ENCODE measurements at places on chromosomes 4 and X.

DNA sequence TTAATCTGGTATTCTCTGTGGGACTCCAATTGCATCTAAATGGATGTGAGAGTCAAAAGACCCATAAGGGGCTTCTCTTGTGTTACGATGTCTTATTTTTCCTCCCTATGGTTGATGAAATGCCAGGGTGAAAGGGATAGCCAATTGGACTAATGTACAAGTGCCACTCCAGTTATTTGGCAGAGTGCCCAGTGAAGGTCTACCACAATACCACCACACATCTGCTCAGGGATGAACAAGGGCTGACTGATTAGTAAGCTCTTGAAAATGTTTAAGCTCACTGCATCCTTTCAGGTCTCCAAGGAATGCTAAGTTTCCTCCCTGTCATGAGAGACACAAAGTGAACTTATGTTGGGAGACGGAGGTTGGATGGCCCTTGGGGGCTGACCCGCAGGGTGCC, 57.8 kb downstream of the HEPH start:
- no peak for DNase-seq

DNA sequence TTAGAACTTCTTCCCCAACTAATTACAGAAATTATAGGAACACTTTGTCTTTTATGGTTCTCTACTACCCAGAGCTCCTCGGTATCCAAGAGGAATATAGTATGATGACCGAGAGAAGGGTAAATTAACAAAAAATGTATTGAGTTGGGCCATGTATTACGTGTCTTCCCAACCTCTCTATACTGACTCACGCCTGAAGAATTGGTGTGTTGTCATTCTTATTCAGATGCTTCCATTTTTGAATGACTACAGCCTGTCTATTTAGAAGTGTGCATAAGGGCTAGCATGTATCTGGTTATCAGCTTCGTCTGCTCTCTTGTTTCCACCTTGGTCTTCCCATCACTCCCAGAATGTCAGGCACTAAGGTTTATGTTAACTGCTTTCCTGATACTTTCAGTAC, 24.5 kb upstream of the SCD5 start:
- DNase-seq, result no peak

DNA sequence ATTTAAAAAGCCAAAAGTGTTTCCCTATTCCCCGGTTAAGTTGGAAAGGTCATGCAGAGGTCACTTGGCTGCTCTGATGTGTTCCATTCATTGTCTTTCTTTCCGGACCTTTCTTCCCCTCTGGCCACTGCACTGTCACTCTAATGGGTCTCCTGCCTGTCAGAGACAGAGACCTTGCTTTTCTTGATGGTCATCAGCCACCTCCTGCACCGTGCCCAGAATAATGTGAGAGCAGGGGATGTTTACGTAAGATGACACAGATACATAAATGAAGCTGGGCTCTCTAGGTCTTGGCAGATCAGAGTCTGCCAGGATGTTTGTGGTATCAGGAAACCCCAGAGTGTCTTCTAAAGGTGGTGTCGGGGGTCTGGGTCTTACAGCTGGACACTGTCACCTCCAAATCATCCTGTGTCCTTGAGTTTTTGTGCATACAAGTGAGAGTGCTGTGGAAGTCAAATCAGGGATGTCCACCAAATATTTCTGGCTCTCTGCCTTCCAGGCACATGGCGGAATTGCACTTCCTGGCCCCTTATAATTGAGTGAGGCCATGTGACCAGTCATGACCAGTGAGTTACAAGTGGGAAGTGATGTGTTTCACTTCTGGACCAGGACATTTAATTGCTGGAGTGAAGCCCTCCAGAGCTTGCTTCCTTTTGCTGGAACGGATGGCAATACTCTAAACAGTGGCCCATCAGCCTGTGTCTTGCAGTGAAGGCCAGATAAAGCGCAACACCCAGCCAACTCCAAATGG, 130.6 kb upstream of the ATP6AP2 start:
- no peak for DNase-seq

- DNase-seq, result no peak
These were observed 17.2 kb upstream of the HOPX start for GRCh38 chr4:56698329-56698728.

DNA sequence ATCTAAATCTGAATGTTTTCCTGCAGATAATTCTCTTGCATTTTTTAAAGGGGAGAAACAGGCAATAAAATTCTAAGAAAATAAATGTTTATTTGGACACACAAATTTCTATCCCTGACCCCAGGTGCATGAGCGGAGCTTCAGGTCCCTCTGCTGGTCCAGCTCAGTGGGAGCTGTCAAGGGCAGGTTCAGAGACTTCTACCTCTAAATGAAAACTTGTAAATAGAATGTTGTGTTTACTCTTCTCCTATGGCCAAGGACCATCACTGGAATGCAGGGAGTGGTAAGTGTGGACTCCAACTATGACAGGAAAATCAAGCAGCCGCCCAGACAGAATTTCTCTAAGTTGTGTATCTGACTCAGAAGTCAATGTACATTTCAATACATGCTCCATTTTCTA, 148.6 kb upstream of the TTC29 start:
- no peak for DNase-seq

DNA sequence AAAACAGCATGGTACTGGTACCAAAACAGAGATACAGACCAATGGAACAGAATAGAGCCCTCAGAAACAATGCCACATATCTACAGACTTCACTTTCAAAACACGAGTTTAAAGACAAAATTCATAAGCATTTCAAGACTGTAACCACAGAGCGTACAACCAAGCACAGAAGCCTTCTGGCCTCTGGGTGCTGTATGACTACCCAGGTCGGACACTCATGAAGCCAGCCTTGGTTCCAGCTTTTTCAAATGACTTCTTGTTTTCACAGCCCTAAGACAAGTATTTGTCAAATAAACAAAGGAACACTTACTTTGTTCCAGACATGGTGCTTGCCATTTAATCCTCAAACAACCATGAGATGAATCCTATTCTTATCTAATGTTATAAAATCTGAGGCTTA, 536.1 kb upstream of the NR3C2 start:
- DNase-seq, result no peak

- no peak for DNase-seq
These were observed 24.9 kb upstream of the MTM1 start for GRCh38 chrX:150543230-150544155.

DNA sequence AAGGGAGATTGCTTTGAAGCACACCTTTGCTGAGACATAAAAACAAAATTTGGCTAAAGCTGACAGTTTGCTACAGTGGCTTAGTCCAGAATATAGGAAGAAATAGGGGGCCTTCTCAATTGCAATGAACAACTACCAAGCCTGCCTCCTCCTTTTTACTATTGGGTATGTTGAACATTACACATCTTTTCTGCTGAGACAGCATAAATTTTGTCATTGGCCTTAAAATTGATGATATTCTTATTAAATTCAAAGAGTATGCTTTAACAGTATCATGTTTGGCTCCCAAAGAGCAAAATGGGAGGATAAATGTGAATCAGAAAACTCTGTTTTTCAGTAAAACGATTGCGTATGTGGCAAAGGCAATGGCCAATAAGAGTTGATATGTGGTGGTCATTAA, 721.9 kb upstream of the IGFBP7 start:
- no peak for DNase-seq

DNA sequence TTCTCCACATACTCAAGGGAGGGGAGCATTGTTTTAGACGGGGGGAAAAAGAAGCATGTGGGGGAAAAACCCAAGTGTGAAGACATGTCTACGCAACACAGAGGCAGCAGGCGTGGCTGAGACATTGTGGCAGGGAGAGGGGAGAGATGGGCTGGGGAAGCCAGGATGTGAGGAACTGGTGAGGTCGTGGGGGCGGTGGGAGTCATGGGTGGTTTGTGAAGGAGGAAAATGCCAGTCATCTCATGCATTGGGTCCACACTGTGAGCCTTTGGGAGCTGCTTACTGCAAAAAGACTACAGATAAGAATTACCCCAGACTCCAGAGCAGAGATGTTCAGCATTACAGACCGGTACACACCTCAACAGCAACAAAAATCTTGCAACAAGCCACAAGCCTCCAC, 2.1 kb downstream of the JAKMIP1 start:
- DNase-seq, result no peak

GRCh38 chr4:152990471-152991131, 54.5 kb downstream of the FHDC1 start:
- DNase-seq, result no peak

DNA sequence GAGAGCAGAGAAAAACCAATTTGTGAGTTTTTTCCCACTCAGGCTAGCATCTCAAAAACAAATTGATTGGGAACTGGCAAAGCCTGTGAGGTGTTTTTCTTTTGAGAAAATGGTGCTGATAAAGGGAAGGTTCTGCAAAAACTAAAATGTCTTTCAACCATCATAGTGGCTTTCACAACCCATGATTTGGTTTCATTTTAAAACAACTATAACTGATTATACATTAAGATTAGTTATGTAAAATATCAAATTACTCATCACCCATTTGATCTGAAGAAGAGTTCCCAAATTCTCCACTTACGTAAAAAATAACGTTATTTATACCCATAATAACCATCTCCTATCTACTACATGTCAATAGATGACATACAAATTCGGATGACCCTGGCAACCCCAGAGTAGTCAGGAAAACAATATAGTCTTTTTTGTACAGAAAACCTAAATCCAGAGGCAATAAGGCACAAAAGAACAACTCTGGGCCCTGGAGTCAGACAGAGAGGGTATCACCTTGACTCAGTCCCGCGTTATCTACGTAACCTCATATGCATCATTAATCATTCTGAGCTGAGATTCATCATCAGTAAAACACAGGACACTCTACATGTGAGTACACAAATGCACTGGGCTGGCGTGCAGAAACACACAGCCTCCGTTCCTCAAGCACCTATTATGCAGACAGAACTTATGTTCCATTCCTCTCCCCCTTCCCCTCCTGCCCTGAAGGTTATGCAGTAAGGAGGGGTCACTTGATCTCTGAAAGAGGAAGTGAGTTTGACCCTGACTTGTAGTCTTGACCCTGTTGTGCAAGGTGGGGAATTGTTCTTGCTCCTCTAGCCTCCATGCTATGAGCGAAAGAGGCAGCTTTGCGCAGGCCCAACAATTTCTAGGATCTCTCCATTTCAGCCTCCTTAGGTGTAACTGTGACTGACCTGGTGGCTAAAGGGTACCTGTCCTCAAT, 82.2 kb downstream of the SLC9A7 start:
- no peak for DNase-seq

DNA sequence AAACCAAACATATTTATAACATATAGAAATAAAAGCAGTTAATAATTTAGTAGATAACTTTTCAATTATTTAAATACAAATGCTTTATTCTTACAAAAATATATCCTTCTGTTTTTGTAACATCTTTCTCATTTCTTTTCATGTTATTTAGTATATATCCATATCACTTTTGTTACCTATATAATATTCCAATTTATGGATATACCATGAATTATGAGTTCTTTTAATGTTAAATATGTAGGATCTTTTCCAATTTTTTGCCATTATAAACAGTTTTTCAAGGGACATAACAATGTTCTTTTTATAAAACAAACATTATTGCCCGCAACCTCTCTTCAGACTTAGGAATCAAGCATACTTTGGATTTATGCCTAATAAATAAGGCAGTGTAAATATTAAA, 151.6 kb downstream of the PRDM5 start:
- DNase-seq, result no peak

- DNase-seq, result no peak
These were observed 8.3 kb upstream of the PIM2 start for GRCh38 chrX:48927123-48927522.

GRCh38 chrX:79506001-79506400, 138.9 kb upstream of the ITM2A start:
- no peak for DNase-seq

GRCh38 chr4:118743867-118744266, 58.7 kb downstream of the METTL14 start:
- DNase-seq, result no peak

GRCh38 chr4:6660430-6660829, 19.9 kb downstream of the MRFAP1 start:
- DNase-seq, result no peak

GRCh38 chr4:70508801-70509200, 9.6 kb upstream of the AMTN start:
- no peak for DNase-seq

GRCh38 chrX:112866175-112866574, 25.5 kb upstream of the AMOT start:
- no peak for DNase-seq

GRCh38 chr4:66273110-66273509, 602.8 kb upstream of the EPHA5 start:
- DNase-seq, result no peak

DNA sequence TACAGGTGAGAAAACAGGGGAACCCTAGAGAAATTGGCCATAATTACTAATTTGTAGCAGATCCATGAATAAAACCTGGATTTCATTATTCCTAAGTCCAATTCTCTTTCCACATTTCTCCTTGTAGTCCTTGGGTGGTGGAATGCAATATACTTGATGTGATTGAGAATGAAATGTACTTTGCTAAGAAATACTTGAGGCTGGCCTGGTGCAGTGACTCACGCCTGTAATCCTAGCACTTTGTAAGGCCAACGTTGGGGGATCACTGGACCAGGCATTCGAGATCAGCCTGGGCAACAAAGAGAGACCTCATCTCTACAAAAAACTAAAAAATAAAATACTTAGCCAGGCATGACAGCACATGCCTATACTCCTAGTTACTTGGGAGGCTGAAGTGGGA, 15.9 kb downstream of the TMEM184C start:
- no peak for DNase-seq

DNA sequence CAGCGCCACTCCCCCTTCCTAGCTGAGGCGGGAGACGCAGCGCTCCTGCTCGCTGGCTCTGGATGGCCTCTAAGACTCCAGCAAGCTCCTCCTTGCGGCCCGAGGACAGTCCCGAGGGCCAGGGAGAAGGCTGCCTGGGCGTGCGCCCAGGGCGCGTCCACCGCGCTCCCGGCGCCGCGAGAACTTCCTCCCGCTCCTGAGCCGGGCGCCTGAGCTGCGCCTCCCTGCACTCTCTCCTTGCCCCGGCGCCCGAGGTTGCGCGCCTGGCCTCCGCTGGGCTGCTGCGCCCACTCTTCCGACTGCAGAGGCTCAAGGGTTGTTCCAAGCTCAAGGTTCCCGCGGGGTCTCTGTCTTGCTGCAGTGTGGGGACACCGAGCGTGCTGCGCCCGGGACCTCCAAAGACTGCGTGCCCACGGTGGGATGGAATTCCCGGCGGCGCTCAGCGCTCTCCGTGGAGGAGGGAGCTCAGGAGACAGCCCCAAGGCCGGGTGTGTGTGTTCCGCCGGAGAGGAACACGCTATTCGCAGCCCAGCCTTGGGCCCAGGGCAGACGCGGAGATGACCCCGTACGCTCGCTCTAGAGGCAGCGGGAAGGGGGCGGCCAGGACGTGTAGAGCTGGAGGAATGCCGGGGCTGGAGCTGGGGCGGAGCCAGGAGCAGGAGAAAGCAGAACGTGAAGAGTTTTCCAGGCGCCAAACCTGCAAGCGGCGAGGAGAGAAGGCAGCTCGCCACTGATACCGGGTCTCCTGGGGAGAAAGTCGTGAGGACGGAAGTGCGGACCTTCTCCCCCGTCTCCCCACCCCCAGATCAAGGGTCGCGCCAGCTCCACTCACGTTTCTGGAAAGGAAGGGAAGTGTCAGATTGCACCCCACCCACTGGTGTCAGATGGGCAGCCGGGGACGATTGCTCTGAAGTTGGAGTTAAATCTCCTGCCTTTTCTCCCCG, at the start of gene ARHGAP6:
ARHGAP6 (minus strand) TSS at position 753 of the 944 bp plus-strand sequence. CDS start 1,092 bp downstream, outside the sequence.
- no peak for DNase-seq
